ENCODE measurements at places on chromosomes 12 and 14.
A peak's percentile ranks its signal among the peaks of the same experiment; 100 is the strongest.

DNA sequence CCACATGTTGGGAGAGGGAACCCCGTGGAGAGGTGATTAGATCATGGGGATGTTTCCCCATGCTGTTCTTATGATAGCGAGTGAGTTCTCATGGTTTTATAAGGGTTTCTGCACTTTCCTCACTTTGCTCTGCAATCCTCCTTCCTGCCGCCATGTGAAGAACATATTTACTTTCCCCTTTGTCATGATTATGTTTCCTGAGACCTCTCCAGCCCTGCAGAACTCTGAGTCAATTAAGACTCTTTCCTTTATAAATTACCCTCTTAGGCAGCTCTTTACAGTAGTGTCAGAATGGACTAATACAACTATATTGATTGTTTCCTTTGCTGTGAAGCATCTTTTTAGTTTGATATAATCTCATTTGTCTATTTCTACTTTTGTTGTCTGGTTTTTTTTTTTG, 13.1 kb upstream of the RASSF9 start:
- DNase-seq: no peak

DNA sequence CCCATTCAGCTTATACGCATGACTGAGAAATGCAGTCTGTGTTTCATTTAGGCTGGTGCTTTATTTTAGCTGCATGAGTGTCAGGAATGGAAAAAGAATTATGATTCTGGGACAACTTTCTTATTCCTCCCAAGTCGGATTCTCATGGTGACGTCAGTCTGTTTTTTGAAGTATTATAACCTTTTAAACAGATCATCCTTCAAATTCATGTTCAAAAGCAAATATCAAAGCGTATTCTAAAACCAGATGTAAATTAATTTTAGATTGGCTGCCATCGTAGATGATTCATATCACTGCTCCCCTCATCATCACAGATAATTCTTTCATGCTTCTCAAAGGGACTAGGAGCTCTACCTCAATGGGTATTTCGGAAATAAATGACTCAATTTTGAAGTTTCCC, 15.0 kb downstream of the FNTB start:
- DNase-seq: no peak

DNA sequence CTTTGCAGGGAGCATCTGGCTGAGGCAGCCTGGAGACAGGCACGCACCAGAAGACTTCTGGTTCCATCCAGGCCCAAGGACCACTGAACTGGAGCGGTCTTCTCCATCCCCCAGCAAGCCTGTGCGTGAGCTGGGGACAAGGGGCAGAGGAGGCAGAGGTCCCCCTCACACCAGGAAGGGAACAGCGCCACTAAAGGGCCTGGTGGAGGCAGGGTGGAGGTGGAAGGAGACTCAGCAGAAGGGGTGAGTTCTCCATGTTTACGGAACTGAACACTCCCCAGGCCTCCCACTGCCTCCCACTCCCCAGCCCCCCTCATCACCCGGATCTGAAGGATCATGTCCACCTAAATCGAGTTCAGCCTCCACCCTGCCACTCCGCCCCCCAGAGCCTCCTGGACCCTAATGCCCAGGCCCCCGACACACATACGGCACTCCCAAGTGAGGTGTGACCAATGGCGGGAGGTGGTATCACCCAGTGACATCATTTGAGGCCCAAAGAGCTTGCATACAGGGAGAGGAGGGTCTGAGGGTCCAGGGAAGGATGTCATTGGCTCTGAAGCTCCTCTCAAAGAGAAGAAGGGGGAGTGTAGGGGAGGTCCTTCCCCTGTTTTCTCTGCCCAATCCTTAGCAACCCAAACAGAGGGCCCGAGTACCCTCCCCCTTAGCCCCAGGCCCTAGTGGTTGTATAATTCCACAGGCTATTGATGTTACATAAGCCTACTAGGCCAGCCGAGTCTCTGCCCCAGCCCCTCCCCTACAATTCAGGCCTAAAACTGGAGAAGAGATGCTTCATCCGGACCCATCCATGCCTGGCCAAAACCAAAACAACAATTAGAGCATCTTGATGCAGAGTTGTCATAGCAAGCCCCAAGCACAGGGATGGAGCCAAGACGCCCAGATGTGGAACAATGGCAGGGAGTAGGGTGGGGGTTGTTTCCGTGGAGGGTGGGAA, 1.0 kb downstream of the FAIM2 start:
- DNase-seq: no peak

GRCh38 chr14:49930720-49931119, 37.8 kb downstream of the ARF6 start:
- no peak for DNase-seq

GRCh38 chr14:91349481-91350074, 68.0 kb downstream of the CCDC88C start:
- DNase-seq: no peak

- no peak for DNase-seq
These were observed 237.3 kb upstream of the GRIP1 start for GRCh38 chr12:66916189-66916588.

DNA sequence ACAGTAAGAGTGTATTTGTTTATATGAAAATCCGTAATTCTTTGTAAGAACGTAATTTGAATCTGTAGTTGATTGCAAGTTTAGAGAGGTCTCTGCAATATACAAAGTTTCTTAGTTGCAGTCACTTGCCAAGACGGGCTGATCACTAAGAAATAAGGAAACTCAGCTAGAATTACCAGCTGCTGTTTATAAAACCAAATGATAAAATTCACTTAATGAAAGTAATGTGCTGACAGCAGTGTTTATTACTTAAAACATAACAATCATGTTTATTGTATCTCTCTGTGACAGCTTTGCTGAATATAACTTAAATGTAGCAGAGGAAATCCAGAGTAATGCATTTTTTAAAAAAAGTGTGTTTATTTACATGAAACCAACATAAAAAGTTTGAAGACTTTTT, 31.2 kb downstream of the SRGAP1 start:
- DNase-seq: no peak

- peak; percentile 90 for DNase-seq
These were observed 286.9 kb upstream of the PRKD1 start for GRCh38 chr14:30214461-30215090.

- DNase-seq: no peak
These were observed 21.6 kb downstream of the RFC5 start for GRCh38 chr12:118038137-118038536.

GRCh38 chr12:39441963-39442830, 723 bp downstream of the KIF21A start:
- peak; percentile 25 for DNase-seq

GRCh38 chr14:67763158-67763822, 53.1 kb downstream of the ZFYVE26 start:
- DNase-seq: no peak

GRCh38 chr14:103190741-103191140, 67.5 kb downstream of the TNFAIP2 start:
- no peak for DNase-seq

DNA sequence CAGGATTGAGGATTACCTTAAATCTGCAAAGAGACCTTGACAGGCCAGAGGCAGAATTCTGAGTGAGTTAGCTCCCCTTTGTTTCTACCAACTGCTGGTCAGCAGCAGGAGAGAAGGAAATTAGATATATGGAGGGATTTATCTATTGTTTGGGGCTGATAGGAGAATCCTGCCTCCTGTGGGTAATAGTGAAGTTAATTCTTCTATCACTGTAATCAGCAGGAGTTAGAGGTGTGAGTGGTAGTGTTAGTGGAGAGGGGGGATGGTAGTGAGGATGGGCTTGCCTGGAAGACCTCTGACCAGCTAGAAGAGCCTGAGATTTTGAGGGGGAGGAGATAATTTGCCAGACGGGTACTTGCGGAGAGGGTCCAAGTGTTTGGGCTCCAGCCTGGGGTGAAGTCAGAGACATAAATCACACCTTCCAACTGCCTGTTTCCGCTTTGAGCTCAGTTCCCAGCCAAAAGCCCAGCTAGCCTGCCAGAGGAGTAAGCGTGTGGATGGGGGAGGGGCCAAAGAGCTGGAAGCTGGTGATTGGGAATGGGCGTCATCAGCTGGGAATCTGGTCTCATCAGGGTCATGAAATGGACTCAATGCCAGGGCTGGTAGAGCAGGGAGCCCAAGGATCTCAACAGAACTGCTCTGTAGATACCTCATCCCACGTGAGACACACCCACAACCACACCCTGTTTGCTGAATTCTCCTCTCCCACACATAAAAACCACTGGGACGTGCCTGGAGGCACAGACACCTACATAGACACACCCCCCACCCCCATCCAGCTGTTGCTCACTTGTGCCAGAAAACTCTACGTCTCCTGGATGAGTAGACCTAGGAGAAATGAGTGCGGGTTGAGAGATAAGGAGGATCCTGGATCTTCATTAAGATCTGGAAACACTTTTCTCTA, 13.1 kb upstream of the ITGA5 start:
- DNase-seq: peak; percentile 92

GRCh38 chr12:49584591-49584990, 16.6 kb upstream of the MCRS1 start:
- DNase-seq: no peak

GRCh38 chr12:64950711-64951298, 126.4 kb downstream of the TBC1D30 start:
- DNase-seq: no peak

DNA sequence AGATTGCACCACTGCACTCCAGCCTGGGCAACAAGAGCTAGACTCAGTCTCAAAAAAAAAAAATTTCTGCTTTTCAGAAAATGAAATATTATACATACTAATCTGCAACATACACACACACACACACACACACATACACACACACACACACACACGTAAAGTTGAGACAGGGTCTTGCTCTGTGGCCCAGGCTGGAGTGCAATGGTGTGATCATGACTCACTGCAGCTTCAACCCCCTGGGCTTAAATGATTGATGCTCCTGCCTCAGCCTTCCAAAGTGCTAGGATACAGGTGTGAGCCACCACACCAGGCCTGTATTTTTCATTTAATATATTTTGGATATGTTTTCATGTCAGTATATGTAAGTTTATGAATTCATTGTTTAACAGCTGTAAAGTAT, 18.8 kb upstream of the WDR20 start:
- DNase-seq: no peak

GRCh38 chr12:123237646-123238329, 4.6 kb downstream of the MTRFR start:
- peak; percentile 85 for DNase-seq

DNA sequence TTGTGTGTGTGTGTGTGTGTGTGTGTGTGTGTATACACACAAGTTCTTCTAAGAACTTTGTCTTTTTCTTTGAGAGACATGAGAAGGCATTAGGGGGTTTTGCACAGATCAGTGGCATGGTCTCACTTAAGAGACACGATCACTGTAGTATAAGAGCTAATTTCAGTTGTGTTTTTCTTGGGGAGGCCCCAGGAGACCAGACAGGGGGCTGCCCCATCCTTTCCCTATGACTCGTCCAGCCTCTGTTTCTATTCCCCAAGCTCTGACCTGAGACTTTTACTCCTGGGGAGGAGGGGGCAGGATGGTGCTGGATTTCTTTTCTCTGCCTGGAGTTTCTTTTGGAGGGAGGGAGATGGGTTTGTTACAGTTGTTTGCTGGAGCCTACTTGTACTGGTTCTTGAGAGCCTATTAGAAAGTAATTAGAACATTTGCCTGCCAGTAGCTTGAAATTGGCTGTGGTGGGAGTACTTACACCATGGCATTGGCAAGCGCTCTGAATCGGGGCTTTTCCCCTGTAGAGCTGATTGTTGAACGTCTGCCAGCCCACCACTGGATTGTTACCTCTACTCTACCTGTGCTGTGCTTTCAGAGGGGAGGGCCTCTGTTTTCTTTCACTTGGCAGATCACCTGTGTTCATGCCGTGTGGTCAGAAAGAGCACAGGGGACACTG, 109.5 kb downstream of the TSPAN9 start:
- no peak for DNase-seq

DNA sequence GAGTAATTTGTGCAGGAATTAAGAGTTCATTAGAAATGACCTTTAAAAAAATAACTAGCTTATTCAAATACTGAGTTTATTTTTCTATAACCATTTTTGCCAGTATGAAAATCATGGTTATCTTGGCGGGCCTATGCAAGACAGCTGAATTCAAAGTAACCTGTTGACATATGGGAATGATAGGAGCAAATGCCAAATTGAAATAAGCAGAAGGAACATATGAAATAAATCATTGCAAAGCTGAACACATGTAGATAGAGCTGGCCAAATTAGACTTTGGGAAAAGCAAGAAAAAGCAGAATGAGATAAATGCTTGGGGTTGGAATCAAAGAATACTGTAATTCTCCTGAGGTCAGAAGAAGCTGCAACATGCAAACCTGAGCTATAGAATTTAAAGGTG, 372.5 kb downstream of the ADAMTS20 start:
- peak; percentile 17 for DNase-seq

DNA sequence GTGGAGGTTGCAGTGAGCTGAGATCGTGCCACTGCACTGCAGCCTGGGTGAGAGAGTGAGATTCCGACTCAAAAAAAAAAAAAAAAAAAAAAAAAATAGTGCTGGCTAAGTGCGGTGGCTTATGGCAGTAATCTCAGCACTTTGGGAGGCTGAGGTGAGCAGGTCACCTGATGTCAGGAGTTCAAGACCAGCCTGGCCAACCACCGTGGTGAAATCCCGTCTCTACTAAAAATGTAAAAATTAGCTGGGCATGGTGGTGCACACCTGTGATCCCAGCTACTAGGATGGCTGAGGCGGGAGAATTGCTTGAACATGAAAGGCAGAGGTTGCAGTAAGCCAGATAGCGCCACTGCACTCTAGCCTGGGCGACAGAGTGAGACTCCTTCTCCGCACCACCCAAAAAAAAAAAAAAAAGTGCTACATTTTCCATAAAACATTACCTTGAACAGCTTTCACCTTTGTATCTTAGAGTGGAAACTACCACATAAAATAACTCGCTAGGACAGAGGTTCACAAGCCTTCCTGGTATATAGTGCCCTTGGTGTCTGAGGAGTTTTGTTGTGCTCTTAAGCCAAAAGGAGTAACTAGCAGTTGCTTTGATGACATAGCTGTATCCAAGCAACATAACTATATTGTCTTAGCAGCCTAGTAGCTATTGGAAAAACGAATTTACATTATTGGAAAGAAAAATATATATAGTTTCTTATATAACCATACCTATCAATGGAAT, 11.1 kb downstream of the PTGES3 start:
- no peak for DNase-seq

- DNase-seq: peak; percentile 30
These were observed 118.7 kb upstream of the TSPAN8 start for GRCh38 chr12:71276541-71276940.

DNA sequence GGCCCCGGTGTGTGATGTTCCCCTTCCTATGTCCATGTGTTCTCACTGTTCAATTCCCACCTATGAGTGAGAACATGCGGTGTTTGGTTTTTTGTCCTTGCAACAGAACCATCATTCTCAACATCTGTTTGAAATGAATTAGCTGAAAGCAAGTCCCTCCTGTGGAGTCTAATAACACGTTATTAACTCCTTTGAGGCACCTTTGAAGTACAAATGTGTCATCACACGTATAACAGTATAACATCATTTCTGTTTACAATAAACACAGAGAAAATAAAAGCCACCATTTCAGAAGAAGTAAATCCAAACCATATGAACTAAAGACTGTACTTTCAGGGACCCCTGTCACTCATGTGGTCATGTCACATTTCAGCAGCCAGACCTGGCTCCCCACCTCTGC, 198.5 kb downstream of the STXBP6 start:
- DNase-seq: no peak
